ENCODE measurements at places on chromosomes 12 and 14. TPM values are rescaled to one million over a fixed set of nuclear protein-coding genes. Genes with fewer than 3 reads are reported as not detected.

The CLMN gene
- 6.0 TPM for total RNA-seq

The NRL gene
- total RNA-seq = 3.2 TPM

DNA sequence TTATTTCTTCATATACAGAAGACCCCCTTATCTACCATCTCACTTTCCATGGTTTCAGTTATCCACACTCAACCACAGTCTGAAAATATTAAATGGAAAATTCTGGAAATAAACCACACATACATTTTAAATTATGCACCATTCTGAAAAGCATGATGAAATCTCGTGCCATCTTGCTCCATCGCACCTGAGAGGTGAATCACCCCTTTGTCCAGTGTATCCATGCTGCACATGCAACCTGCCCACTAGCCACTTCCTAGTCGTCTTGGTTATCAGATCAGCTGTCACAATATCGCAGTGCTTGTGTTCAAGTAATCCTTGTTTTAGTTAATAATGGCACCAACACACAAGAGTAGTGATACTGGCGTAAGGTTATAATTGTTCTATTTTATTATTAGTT, 145.7 kb downstream of the C12orf42 start:
- DNase-seq = no peak
- H3K36me3 ChIP-seq = no peaks in the 10 kb centered on the region
- H3K27me3 ChIP-seq = no peaks in the 10 kb centered on the region
- H3K4me3 ChIP-seq = no peak overlapping the region
- no peak overlapping the region for H3K27ac ChIP-seq

DNA sequence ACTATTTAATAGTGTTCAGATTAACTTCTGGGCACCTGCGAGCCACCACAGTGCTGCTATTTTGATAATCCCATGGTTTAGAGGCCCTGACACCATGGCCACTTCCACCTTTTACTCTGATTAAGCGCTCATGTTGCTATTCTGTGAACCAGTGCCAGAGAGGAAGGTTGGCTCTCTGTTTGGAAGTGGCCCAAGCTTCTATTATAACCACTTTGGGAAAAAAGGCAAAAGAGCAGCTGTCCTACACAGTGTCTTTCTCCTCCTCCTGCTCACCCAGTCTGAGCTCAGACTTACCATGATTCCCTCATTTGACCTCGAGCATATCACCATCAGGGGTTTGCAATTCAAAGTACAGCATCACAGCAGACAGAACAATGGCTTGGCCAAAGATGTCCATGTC, 23.3 kb downstream of the DYRK2 start:
- H3K36me3 ChIP-seq = no peaks in the 10 kb centered on the region
- H3K4me1 ChIP-seq = no peaks in the 10 kb centered on the region
- no peak for DNase-seq
- no peaks in the 10 kb centered on the region for H3K27me3 ChIP-seq
- H3K27ac ChIP-seq = no peak overlapping the region

DNA sequence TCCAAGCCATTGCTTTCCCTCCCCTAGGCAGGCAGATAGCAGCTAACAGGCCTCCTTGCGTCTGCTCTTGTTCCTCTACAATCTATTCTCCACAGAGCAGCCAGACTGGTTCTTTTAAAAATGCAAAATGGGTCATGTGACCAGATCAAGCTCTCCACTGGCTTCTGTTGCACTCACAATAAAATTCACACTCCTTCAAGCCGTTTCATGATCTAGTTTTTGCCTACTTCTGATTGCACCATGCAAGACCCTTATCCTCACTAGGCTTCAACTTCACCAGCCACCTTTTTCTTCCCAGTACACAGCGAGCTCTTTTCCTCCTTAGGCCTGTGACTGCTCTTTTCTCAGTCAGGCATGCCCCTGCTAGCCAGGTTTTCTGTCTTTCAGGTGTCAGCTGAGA, 6.1 kb upstream of the KRAS start:
- H3K27ac ChIP-seq = peak overlapping the region; percentile 60
- no peak for DNase-seq
- no peaks in the 10 kb centered on the region for H3K36me3 ChIP-seq
- no peak overlapping the region for H3K4me3 ChIP-seq
- H3K4me1 ChIP-seq = peaks cover 20% of the 10 kb centered on the region
- H3K27me3 ChIP-seq = no peaks in the 10 kb centered on the region

DNA sequence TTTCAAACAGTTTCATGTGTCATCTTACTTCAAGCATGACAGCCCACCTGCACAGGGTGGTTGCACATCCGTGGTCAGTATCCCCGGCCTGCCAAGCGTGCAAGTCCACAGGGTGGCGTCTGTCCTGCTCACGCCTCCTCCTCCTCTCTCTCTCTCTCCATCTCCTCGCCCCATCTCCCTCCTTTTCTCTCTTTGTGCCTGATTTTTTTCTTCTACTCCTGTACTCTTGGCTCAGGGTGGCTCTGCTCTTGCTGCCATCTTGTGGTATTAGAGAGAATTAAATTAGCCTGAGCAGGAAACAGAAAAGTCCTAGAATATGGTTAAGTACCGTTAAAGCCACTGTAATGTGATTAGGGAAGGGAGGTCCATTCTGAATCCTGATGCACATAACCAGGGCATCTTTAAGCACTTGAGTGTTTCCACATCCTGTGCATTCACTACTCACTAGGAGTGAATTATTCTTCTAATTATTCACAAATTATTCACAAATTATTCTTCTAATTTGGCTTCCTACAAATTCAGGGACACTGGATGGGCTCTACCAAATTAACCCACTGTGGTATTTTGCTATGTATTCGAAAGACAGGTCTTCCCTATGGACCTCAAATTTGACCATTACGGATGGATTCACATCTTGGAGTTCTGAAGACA, 25.5 kb upstream of the DTX1 start:
- no peak for DNase-seq
- H3K27ac ChIP-seq = no peak overlapping the region
- no peaks in the 10 kb centered on the region for H3K4me1 ChIP-seq
- no peaks in the 10 kb centered on the region for H3K27me3 ChIP-seq

Measured in liver (tissue), 10 donors.